Activated T-helper 2 cell treated with anti-CD3 and anti-CD28 coated beads, Interferon-gamma antibody, Interleukin-2, Interleukin-4, amounts not matched to agents 10 μg/mL and 5 μg/mL and 100 μg/mL, durations not matched to agents 14 hours and 24 hours and 36 hours (primary cell): ENCODE measurements at places on chromosomes 12 and 14. TPM values are rescaled to one million over a fixed set of nuclear protein-coding genes. Genes with fewer than 3 reads are reported as not detected.

C12orf60 gene
- 2.2 and 2.8 TPM in 2 replicates for total RNA-seq

SERPINA9 gene
- total RNA-seq: not detected in 2 replicates

RERGL gene
- total RNA-seq: not detected in 2 replicates

GRCh38 chr12:77998236-77998786 is 167.6 kb downstream of the NAV3 start:
- no peak overlapping the region for H3K4me3 ChIP-seq
- H3K36me3 ChIP-seq: no peaks in the 10 kb centered on the region
- no peaks in the 10 kb centered on the region for H3K4me1 ChIP-seq
- H3K27ac ChIP-seq: no peak overlapping the region
- no peak for DNase-seq
- no peaks in the 10 kb centered on the region for H3K27me3 ChIP-seq

DNA sequence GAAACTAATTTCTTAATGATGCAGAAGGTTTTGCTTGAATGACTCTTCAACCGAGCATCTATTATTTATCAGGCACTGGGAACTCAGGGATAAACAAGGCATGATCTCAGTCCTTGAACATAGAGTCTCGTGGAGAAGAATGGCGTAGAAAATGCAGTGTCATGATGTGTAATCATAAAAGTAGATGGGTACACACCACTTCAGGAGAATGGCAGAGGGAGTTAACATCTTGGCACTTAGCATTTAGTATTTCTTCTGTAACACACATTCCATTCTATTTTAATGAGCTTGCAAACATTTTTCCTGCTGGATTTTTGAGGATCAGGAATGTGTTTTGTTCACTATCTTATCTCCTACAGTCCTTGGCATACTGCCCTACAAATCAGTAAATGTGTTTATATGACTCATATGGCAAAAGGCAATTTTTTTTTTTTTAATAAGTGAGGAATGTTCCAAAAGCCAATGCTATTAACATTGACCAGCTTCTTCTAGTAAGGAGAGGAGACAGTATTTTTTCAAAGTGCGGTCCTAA is 3.8 kb downstream of the TXNRD1 start:
- peaks cover 47% of the 10 kb centered on the region for H3K4me1 ChIP-seq
- DNase-seq: no peak
- H3K4me3 ChIP-seq: peak overlapping the region; percentile 49
- peak overlapping the region; percentile 77 for H3K27ac ChIP-seq

GRCh38 chr12:69330475-69331473 is 17.4 kb upstream of the LYZ start:
- peaks cover 7% of the 10 kb centered on the region for H3K27me3 ChIP-seq
- peak overlapping the region; percentile 83 for H3K27ac ChIP-seq
- DNase-seq: peak; percentile 31
- H3K4me3 ChIP-seq: peak overlapping the region; percentile 68
- H3K4me1 ChIP-seq: peaks cover 34% of the 10 kb centered on the region
- no peaks in the 10 kb centered on the region for H3K36me3 ChIP-seq

GRCh38 chr14:54177019-54177418 is 219.8 kb upstream of the CDKN3 start:
- no peak overlapping the region for H3K4me3 ChIP-seq
- no peak overlapping the region for H3K27ac ChIP-seq
- H3K4me1 ChIP-seq: no peaks in the 10 kb centered on the region
- no peak for DNase-seq
- no peaks in the 10 kb centered on the region for H3K36me3 ChIP-seq

GRCh38 chr14:38255408-38255672 is 553 bp downstream of the CLEC14A start:
- H3K36me3 ChIP-seq: no peaks in the 10 kb centered on the region
- H3K4me3 ChIP-seq: no peak overlapping the region
- peaks cover 34% of the 10 kb centered on the region for H3K27me3 ChIP-seq
- H3K27ac ChIP-seq: no peak overlapping the region
- DNase-seq: peak; percentile 8

- H3K4me1 ChIP-seq: no peaks in the 10 kb centered on the region
- H3K4me3 ChIP-seq: no peak overlapping the region
- no peaks in the 10 kb centered on the region for H3K27me3 ChIP-seq
- H3K36me3 ChIP-seq: no peaks in the 10 kb centered on the region
- H3K27ac ChIP-seq: no peak overlapping the region
Measured at GRCh38 chr12:91127751-91128150, 16.5 kb upstream of the LUM start.

DNA sequence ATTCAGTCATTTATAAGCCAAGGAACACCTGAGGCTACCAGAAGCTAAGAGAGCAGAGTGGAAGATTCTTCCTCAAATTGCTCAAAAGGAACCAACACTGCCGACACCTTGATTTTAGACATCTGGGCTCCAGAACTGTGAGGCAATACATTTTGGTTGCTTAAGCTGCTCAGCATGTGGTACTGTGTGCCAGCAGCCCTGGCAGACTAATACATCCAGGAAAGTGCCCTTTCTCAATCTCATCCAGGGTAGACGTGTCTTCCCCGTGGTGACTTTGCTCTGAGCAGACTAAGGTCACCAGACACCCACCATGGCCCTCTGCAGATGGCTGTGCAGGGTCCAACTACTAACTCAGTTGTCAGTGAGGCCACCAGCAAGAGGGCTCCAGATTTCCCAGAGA is 122.8 kb downstream of the VRK1 start:
- H3K4me3 ChIP-seq: no peak overlapping the region
- no peaks in the 10 kb centered on the region for H3K36me3 ChIP-seq
- H3K27ac ChIP-seq: no peak overlapping the region
- no peaks in the 10 kb centered on the region for H3K27me3 ChIP-seq
- no peak for DNase-seq

- no peaks in the 10 kb centered on the region for H3K36me3 ChIP-seq
- H3K27ac ChIP-seq: no peak overlapping the region
- DNase-seq: no peak
Measured at GRCh38 chr14:79197516-79197915, 1013.8 kb downstream of the DIO2 start.
